Upper lobe of right lung (tissue), 1 donor: ENCODE measurements at places on chromosomes 2 and 18.
A peak's percentile ranks its signal among the peaks of the same experiment; 100 is the strongest.

DNA sequence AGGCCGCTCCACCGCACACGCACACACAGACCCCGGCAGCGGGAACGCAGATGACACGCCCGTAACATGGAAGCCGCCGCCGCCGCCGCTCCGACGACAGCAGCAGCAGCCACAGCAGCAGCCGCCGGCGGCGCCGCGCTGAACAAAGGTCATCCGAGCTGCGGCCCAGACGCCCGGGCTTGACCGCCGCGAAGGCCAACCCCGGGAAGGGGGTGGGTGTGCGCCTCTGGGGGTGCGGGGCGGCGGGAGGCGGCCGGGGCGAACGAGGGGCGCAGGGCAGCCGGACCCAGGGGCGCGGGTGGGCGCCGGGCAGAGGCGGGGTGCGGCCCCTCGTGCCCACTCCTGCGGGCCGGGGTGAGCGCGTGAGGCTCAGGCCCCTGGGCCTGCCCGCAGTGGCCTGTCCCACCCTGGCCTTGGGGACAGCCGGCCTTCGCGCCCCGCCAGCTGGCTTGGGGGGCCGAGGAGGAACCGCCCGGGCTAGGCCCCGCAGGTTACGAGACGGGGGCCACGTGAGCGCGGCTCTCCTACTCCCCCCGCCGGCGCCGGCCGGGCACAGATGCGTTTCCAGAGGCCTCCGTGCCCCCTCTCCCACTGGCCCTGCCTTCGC, 1.0 kb upstream of the ZNF532 start:
- H3K36me3 ChIP-seq = no peaks in the 10 kb centered on the region
- H3K4me3 ChIP-seq = peak overlapping the region; percentile 55
- peak overlapping the region; percentile 95 for H3K27ac ChIP-seq
- peak; percentile 82 for DNase-seq
- H3K4me1 ChIP-seq = peaks cover 54% of the 10 kb centered on the region

- no peaks in the 10 kb centered on the region for H3K27me3 ChIP-seq
- DNase-seq = no peak
- no peaks in the 10 kb centered on the region for H3K4me1 ChIP-seq
- no peak overlapping the region for H3K27ac ChIP-seq
- no peaks in the 10 kb centered on the region for H3K36me3 ChIP-seq
- H3K4me3 ChIP-seq = no peak overlapping the region
These were observed 157.5 kb downstream of the CERS6 start for GRCh38 chr2:168613551-168613950.

- H3K27ac ChIP-seq = no peak overlapping the region
- H3K4me3 ChIP-seq = no peak overlapping the region
- no peaks in the 10 kb centered on the region for H3K27me3 ChIP-seq
- no peaks in the 10 kb centered on the region for H3K4me1 ChIP-seq
- no peaks in the 10 kb centered on the region for H3K36me3 ChIP-seq
These were observed 94.4 kb downstream of the MEP1B start for GRCh38 chr18:32284284-32284683.

GRCh38 chr2:229301237-229301636, 30.1 kb upstream of the PID1 start:
- H3K4me1 ChIP-seq = peaks cover 23% of the 10 kb centered on the region
- H3K36me3 ChIP-seq = no peaks in the 10 kb centered on the region
- no peak overlapping the region for H3K4me3 ChIP-seq
- peak overlapping the region; percentile 25 for H3K27ac ChIP-seq
- H3K27me3 ChIP-seq = no peaks in the 10 kb centered on the region

GRCh38 chr2:223071139-223071538, 19.1 kb downstream of the KCNE4 start:
- H3K4me3 ChIP-seq = no peak overlapping the region
- no peaks in the 10 kb centered on the region for H3K27me3 ChIP-seq
- no peaks in the 10 kb centered on the region for H3K4me1 ChIP-seq
- DNase-seq = no peak

DNA sequence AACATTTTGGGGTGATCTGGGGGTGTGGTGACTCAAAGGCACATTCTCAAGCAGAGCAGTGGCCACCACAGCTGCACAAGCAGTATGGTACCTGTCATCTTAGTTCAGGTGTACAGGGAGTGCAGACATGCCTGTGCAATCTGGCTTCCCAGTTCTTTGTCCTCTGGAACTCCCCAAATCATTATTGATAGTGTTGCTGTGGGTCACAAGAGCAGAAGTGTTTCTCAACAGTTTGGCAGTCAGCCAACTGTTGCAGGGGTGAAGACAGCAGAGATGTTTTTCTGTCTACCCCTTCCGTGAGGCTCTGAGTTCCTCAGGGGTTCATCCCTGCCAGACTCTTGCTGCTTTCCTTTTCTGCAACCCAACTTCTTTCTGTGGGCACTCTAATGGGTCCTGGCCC, 206.5 kb upstream of the ZSWIM2 start:
- H3K27me3 ChIP-seq = no peaks in the 10 kb centered on the region
- H3K27ac ChIP-seq = no peak overlapping the region
- H3K36me3 ChIP-seq = no peaks in the 10 kb centered on the region

DNA sequence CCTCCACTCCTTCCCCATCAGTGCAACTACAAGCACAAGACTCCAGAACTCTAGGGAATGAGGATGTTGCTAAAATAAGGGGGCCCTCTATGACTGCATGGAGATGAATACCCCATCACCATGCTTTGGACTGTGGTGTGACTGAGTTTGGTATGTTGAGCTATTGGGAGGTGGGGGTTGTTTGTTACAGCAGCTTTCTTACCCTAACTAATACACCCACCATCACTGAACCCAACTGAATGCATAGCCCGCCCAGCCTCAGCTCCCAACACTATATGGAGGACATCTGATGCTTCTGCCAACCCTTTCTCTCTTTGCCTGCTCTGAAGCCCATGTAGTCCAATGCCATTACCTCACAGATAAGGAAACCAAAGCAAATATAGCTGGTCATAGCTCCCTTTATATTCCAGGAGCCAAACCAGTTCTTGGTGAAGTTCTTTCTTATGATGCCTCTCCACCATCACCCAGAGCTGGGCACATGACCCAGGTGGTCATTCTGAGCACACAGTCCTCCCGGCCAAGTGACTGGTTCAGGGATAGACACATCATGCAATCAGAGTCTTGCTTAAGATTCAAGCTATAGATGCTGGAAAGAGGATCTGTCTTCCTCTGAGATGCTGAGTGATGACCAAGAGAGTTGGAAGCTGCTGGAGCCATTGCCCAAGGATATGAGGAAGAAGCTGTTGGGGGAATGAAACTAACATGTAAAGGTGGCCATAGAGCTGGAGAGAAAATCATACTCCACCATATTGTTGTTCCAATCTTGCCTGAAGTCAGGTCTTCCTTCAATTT, 155.6 kb upstream of the HAAO start:
- H3K27me3 ChIP-seq = no peaks in the 10 kb centered on the region
- H3K4me1 ChIP-seq = peaks cover 20% of the 10 kb centered on the region
- H3K4me3 ChIP-seq = no peak overlapping the region
- H3K27ac ChIP-seq = no peak overlapping the region

- no peaks in the 10 kb centered on the region for H3K27me3 ChIP-seq
- DNase-seq = no peak
- no peaks in the 10 kb centered on the region for H3K36me3 ChIP-seq
- peak overlapping the region; percentile 45 for H3K27ac ChIP-seq
These were observed 28.3 kb downstream of the ANXA4 start for GRCh38 chr2:69770193-69770702.

DNA sequence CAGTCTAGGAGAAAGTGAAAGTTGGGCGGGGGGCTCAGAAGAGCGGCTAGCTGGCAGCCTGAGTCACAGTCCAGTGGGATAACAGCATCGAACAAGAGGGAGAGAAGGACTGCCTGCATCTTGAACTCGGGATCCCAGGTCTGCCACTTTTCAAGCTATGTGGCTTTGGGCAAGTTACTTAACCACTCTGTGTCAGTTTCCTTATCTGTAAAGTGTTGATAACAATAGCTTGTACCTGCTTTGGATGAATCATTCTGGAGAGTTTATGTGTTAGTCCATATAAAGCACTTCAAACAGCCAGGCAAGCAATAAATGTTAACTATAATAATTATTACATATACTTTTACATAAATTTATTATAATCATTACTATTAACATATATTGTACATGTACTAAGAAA, 4.6 kb downstream of the DYSF start:
- H3K36me3 ChIP-seq = no peaks in the 10 kb centered on the region
- H3K27ac ChIP-seq = no peak overlapping the region
- no peak overlapping the region for H3K4me3 ChIP-seq
- H3K4me1 ChIP-seq = peaks cover 18% of the 10 kb centered on the region
- DNase-seq = no peak
- H3K27me3 ChIP-seq = peaks cover 19% of the 10 kb centered on the region

GRCh38 chr2:8756716-8757115, 74.9 kb downstream of the ID2 start:
- H3K4me1 ChIP-seq = no peaks in the 10 kb centered on the region
- no peak for DNase-seq
- H3K36me3 ChIP-seq = peaks cover 24% of the 10 kb centered on the region
- H3K27ac ChIP-seq = no peak overlapping the region
- H3K4me3 ChIP-seq = no peak overlapping the region

GRCh38 chr2:39128919-39129391, 8.1 kb upstream of the SOS1 start:
- no peak overlapping the region for H3K4me3 ChIP-seq
- peak overlapping the region; percentile 53 for H3K27ac ChIP-seq
- H3K27me3 ChIP-seq = no peaks in the 10 kb centered on the region

DNA sequence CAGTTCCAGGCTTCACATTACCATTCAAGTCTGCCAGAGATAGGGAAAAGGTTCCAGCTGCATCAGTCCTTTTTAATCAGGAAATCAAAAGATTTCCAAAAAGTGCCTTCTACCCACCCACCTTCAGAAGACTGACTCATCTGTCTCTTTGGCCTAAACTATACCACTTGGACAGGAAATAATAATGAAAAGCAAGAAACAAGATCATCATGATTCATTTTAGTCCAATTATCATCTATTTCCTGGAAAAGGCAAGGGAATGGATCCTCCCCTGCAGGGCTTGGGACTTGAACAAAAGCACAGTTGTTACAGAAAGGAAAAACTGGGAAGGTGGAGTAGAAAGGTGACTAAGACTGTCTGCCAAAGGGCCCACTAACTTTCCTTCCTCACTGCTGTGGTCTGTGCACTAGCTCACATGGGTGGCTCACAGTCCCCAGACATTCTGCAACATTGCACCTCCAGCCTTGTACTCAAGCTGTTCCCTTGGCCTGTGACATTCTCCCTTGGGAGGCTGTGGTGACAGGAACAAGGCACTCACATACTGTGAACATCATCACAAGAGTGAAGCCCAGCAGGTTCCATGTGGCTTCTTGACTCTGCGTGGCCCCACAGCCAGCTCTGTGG, 75.3 kb downstream of the VSNL1 start:
- no peak for DNase-seq
- no peaks in the 10 kb centered on the region for H3K27me3 ChIP-seq

DNA sequence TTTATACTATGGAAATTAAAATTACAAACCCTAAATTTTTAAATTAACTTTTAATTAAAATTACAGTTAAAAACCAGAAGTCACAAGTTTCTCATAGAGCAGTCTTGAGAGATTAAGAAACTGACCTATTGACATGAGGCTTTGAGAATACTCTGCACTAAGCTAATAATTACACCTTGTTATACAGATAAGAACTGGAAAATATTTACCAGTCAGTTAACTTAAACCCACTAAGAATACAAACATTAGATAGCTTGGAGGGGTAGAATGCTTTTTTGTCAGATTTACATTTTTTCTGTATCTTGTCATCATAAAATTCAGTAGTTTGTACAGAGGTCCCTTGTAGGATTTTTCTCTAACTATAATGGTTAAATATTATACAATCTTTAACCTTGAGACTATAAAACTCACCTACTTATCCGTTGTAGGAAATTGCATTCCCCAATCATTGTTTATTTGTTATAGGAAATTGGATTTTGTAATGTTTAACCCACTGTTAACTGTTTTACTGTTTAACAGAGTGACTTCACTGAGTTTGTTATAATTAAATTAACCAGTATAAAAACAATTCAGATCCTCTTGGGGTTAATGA, 219.7 kb upstream of the PKDCC start:
- no peak for DNase-seq
- H3K27me3 ChIP-seq = no peaks in the 10 kb centered on the region
- no peak overlapping the region for H3K4me3 ChIP-seq
- H3K36me3 ChIP-seq = no peaks in the 10 kb centered on the region

- no peaks in the 10 kb centered on the region for H3K36me3 ChIP-seq
- no peaks in the 10 kb centered on the region for H3K4me1 ChIP-seq
- H3K4me3 ChIP-seq = no peak overlapping the region
- no peak overlapping the region for H3K27ac ChIP-seq
These were observed 435.7 kb downstream of the LRRTM4 start for GRCh38 chr2:77086478-77086877.

DNA sequence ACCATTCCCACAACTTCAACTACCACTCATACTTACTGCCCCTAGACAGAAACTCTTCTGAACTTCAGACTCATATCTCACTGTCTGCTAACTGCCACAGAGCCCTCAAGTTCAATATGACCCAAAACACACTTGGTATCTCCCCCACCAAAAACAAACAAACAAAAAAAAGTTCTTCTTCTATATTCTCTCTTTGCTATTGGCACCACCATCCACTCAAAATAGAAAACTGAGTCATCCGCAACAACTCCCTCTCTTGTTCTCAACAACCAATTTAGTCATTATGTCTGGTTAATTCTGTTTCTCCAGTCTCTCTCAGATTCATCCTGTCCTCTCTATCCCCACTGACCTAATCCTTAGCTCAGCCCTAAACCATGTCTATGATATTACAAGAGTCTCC, 7.2 kb upstream of the DCTN1 start:
- no peaks in the 10 kb centered on the region for H3K36me3 ChIP-seq
- DNase-seq = no peak
- H3K4me3 ChIP-seq = no peak overlapping the region
- H3K4me1 ChIP-seq = peaks cover 50% of the 10 kb centered on the region
- no peaks in the 10 kb centered on the region for H3K27me3 ChIP-seq

DNA sequence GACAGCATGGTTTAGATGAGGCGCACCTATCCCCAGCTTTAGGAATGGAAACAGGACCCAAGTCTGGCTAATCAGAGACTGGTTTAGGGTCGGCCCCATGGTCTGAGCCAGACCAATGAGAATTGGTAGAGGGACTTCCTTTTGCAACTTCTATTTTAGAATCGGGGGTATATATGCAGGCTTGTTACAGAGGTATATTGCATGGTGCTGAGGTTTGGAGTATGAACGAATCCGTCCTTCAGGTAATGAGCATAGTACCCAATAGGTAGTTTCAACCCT, 1.5 kb upstream of the BOLA3 start:
- H3K4me1 ChIP-seq = peaks cover 13% of the 10 kb centered on the region
- H3K36me3 ChIP-seq = peaks cover 29% of the 10 kb centered on the region
- no peak for DNase-seq
- no peak overlapping the region for H3K27ac ChIP-seq
- no peak overlapping the region for H3K4me3 ChIP-seq
